Activated T-cell treated with anti-CD3 and anti-CD28 coated beads for 24 hours (primary cell): ENCODE measurements at places on chromosomes 16 and 17.

DNA sequence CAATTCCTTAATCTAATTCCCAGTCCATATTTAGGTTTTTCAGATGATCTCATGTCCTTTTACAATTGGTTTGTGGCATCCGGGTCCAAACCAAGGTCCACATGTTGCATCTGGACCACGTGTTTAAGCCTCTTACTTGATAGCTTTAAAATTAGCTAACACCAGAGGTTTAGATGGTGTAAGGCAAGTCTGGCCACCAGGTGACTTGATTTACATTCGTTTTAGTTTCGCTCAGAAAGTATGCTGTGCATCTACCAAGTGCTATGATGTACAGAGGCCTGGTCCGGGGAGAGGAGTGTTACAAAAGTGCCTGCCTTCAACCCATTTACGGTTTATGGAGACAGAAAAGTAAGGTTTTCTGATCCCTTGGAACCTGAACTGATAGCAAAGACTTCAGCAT lies 878 bp upstream of the DNAJA2 start:
- peak; percentile 19 for DNase-seq

- no peak for DNase-seq
Measured at GRCh38 chr16:10828851-10829366, 10.3 kb upstream of the TVP23A start.

GRCh38 chr17:60679287-60679686 lies 1.6 kb downstream of the BCAS3 start:
- no peak for DNase-seq

GRCh38 chr16:2835638-2836493 lies 5.8 kb downstream of the ZG16B start:
- DNase-seq: no peak

- no peak for DNase-seq
Measured at GRCh38 chr16:22174642-22175041, 12.3 kb downstream of the SDR42E2 start.
